ENCODE measurements at places on chromosomes 1 and 21.

GRCh38 chr1:7679159-7679872, 91.8 kb upstream of the VAMP3 start:
- DNase-seq, result no peak

DNA sequence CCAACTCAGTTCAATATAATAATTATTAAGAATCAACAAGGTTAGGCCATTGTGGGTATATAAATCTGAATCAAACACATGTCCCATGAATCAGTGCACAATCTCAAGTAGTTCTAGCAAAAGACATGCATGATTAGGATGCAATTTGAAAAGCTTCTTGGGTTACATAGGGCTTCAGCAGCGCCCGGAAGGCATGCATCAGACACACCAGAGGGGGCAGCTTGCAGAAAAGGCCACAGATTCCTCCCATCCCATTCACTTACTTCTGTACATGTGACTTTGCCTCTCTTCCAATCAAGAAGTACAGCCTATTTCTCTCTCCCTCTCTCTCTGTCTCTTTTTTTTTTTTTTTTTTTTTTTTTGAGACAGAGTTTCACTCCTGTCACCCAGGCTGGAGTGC, 91.8 kb downstream of the KCNN3 start:
- no peak for DNase-seq

DNA sequence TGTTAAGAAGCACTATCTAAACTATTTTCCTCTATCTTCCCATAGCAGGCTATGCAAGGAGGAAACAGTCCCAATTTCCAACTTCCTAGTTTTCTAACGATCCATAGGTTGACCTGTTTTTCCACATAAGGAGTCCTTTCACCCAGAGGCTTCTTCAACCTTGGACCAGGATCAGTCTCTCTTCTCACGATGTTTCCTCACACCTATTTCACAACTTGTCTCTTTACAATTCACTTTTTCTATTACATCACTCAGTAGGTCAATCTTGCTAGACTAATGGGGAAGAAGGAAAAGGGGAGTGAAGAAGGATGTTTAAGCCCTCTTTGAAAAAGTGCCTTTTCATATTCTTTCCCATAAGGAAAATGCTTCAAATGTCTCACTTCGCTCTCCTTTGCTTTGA, 15.9 kb downstream of the PALMD start:
- DNase-seq, result no peak

DNA sequence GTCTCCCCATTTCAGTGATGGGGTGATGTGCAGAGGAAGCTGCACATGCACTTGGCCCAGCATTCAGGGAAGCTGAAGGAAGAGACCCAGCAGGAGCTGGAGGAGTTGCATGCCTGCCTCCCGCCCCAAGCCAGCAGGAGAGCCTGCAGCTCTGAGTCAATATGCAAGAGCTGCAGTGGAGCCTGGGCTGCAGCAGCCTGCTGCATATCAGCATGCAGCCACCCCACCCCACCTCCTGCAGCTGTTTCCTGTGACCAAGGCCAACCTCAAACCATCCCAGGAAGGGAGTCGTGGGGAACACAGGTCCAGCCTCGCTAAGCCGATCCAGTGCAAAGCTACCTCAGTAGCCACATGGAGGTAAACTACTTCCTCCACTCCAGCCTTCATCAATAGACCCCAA, 18.9 kb downstream of the AGT start:
- no peak for DNase-seq

DNA sequence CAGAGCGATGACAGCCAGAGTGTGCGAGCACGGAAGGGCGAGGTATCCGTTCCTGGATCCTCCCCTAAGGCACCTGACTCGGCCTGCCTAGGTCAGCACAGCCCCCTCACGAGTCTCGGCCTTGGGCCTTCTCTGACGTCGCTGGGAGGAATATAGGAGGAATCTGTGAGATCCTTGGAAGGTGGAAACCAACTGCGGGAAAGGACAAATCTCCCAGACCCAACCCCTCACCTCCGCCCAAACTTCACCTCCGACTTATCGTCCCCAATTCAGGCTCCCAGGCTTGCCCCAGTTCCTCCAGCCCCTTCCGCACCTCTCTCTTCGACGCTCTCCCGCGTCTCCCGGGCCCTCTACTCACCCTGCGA, 494 bp downstream of the APH1A start:
- no peak for DNase-seq

GRCh38 chr21:40641042-40641441, 205.9 kb downstream of the DSCAM start:
- no peak for DNase-seq

DNA sequence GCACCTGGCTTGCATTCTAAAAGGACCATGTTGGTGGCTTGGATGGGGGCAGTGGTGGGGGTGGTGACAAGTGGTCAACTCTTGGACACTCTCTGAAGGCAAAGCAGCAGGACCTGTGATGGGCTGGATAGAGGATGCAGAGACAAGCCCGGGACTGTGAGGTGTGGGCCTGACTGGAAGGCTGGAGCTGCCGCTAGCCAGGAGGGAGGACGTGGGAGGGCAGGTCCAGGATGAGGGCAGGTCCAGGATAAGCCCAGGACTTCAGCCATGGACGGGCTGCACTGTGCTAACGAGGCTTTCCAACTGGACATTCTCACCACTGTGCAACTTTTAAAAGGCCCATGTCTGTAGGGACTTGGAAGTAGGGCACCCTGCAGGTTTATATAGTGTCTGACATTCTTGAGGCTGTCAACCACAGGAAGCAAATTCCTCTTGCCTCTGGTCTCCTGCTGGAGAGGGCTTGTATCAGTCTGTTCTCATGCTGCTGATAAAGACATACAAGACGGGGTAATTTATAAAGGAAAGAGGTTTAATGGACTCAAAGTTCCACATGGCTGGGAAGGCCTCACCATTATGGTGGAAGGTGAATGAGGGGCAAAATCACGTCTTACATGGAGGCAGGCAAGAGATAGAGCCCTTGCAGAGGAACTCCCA, 8.3 kb upstream of the C1orf167 start:
- no peak for DNase-seq

Measured in cardiac septum (tissue), 1 donor.